Stimulated activated CD4-positive, alpha-beta T cell treated with anti-CD3 and anti-CD28 coated beads, Interleukin-15, amount 100 ng/mL, for 1 hour (primary cell): ENCODE measurements at places on chromosomes 1 and 21.

DNA sequence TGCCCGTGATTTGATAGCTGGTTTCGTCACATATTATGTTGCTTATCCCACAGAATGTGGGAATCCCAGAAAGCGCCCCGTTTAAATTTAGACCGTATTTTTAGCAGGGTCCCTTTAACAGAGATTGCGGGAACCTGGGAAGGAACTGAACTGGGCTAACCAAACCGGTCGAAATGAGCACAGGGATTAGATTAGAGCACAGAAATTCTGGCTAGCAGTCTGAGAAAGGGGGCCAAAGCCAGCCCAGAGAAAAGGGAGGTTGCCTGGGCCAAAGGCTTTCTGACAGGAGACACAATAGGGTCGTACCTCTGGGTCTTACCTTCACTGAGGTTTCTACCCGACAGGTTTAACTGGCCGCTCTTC lies 327 bp downstream of the LRRC40 start:
- no peak for DNase-seq

DNA sequence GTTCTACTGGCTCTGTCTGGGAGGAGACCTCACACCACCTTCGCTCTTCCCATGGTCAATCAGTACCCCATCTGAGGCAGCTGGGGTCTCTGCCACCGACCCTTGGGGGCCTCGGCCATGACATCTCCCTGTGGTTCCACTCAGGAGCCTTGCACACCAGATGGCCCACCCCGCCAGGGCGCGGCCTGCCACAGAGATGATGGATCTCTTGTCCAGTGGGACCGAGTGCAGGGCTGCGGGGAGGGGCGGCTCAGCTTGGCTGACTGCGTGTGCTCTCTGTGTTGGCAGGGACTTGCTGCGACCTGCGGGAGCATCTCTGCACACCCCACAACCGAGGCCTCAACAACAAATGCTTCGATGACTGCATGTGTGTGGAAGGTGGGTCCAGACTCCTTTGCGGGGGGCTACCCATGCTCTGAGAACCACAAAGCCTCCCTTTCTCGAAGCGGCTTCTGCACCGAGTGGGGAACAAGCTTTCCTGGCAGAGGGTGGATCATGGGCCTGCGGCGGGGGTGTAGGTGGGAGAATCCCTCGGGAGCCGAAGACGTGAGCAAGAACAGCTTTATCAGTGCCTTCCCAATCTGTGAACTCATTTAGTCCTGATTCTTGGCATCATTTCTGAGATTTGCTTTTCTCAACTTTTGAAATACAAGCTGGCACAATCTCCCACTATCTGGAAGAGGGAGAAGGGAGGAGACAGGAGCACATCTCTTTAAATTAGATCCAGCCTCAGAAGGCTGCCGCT lies 20.9 kb upstream of the AGTRAP start:
- DNase-seq = no peak

GRCh38 chr1:36517011-36517771 lies 34.5 kb upstream of the CSF3R start:
- DNase-seq = no peak

GRCh38 chr21:46325073-46325912 lies 1.3 kb downstream of the PCNT start:
- DNase-seq = no peak

- no peak for DNase-seq
These were observed 13.3 kb downstream of the AKNAD1 start for GRCh38 chr1:108843390-108844137.

GRCh38 chr1:19312782-19313635 lies 883 bp downstream of the SLC66A1 start:
- DNase-seq = no peak
